NCI-H2081 treated with DMSO at 0.1 percent for 48 hours (cell line): ENCODE measurements at places on chromosomes 5 and 9.
A peak's percentile ranks its signal among the peaks of the same experiment; 100 is the strongest.

DNA sequence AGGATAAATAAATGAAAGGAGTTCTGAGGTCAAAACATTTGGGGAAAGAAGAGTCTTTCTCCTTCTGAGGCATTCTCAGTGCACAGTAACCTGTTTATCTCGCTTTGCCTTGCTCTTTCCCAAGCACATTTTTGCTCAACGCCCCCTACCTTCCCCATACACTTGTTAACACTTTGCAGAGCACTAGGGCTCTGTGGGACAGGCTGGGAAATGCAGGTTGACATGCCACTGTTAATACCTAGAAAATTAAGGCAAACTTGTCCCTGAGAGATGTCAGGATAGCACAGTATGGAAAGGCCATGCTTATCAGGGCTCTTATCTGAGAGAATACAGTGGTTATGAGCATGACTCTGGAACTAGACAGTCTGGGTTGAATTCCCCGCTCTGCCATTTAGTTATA is 152.0 kb downstream of the DOCK8 start:
- no peak for DNase-seq

- no peak for DNase-seq
Observed at GRCh38 chr5:149387081-149387631, 8.1 kb upstream of the IL17B start.

DNA sequence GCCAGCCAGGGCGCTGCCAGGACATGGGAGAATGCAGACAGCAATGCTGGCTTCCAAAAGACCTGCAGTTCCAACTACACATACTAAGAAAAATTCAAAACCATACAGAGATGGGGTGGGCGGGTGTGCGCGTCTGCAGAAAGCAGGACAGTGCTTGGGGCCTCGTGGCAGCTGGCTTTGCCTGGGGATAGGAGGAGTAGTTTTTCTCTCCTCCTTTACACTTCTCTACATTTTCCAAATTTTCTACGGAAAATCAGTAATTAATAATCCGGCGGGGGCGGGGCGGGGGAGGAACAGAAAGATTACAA is 43.6 kb upstream of the SARDH start:
- no peak for DNase-seq

- DNase-seq = no peak
Observed at GRCh38 chr9:93051680-93052089, 6.8 kb upstream of the SUSD3 start.

- DNase-seq = peak; percentile 41
Observed at GRCh38 chr9:93262537-93263310, 78.8 kb downstream of the WNK2 start.

GRCh38 chr5:516338-516925 is 7.8 kb downstream of the SLC9A3 start:
- DNase-seq = no peak

DNA sequence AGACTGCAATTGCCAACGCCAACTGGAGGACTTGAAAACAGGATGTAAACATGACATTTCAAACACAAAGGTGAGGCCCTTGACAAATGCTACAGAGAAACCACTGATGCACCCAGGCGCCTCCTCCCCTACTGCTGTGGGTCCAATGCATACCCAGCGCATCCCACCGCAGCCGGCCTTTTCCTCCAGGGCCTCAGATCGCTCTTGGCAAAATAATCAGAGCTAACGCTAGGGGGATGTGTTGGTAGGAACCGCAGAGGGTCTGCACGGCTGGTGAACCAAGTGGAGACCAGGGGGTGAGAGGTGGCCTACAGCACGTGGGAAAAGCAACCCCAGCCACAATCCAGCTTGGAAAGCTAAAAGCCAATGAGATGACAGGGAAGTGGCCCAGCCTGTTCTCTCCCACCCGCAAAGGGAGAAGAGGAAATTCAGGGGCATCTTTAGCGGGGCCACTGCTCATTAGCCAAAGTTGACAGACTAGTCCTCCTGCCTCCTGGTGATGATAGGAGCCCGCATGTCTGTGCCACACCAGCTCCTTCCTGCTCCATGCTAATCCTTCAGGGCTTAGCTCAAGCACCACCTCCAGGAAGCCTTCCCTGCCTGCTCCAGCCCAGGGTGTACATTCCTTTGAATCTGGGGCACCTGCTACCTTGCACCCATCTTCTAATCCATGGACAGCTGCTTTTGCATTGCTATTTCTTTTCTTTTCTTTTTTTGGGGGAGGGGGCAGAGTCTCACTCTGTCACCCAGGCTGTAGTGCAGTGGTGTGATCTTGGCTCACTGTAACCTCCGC is 5.9 kb downstream of the FAM163B start:
- DNase-seq = no peak

DNA sequence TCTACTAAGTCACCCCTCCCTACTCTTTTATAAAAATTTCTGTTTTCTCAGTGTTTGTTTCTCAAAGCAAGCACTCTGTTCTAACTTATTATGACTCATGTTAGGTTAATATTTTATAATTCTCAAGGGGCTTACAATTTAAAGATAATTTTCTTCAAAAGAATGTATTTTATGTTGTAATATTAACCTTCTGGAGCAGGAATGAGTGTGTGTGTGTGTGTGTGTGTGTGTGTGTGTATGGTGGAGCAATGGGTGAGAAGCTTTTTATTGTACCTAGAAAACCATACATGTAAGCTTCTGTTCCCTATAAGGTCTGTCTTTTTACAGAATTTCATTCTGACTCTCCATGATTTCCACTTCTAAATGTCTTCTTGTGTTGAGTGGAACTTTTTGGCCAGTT is 63.0 kb downstream of the PBX3 start:
- no peak for DNase-seq

GRCh38 chr5:103186152-103186551 is 66.1 kb downstream of the PPIP5K2 start:
- no peak for DNase-seq

- DNase-seq = no peak
Observed at GRCh38 chr9:35114113-35114839, 1.4 kb downstream of the ATOSB start.

GRCh38 chr5:95760273-95761191 is 29.4 kb downstream of the RHOBTB3 start:
- DNase-seq = no peak

GRCh38 chr9:97293818-97294217 is 13.6 kb upstream of the CCDC180 start:
- no peak for DNase-seq

DNA sequence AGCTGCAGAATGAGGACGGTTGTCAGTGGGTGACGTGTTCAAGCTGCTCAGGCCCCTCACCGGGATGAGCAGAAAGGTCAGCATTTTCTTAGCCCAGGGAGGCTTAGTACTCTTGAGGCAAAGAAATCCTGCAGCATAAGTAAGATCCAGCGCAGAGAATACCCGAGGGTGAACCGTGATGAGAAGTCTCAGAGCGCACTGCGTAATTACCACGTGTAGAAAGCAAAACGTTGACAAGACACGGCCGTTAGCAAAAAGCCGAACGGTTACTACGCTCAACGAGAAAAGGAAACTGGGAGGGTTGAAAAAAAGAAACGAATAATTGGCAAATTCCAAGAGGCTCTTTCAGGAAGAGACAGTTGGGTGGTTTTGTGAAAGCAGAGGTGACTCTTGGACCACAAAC is 104.0 kb downstream of the COL23A1 start:
- no peak for DNase-seq

GRCh38 chr5:147628058-147628895 is 118.4 kb upstream of the DPYSL3 start:
- peak; percentile 33 for DNase-seq

- no peak for DNase-seq
Observed at GRCh38 chr9:124520206-124520596, 13.0 kb upstream of the NR5A1 start.

DNA sequence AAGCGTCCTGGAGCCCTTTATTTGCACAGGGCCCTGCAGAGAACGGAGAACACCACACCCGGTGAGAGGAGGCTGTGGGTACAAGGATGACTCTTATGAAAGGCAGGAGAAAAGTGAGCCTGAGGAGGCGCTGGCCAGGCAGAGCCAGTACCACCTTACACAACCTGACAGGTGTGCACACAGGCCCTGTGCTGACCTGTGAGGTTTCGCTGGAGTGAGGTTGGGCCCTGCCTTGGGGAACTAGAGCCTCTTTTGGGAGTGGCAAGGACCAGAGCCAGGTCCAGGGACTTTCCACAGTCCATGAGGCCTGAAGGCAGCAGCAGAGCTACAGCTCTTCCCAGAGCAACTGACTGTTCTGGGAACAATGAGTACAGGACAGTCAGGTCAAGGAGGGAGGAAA is 3.1 kb downstream of the SRD5A1 start:
- DNase-seq = no peak

- no peak for DNase-seq
Observed at GRCh38 chr5:98942847-98943246, 14.0 kb upstream of the CHD1 start.

- no peak for DNase-seq
Observed at GRCh38 chr9:89247431-89248353, 63.3 kb upstream of the CKS2 start.

- DNase-seq = no peak
Observed at GRCh38 chr9:114205171-114206015, 50.1 kb downstream of the COL27A1 start.

DNA sequence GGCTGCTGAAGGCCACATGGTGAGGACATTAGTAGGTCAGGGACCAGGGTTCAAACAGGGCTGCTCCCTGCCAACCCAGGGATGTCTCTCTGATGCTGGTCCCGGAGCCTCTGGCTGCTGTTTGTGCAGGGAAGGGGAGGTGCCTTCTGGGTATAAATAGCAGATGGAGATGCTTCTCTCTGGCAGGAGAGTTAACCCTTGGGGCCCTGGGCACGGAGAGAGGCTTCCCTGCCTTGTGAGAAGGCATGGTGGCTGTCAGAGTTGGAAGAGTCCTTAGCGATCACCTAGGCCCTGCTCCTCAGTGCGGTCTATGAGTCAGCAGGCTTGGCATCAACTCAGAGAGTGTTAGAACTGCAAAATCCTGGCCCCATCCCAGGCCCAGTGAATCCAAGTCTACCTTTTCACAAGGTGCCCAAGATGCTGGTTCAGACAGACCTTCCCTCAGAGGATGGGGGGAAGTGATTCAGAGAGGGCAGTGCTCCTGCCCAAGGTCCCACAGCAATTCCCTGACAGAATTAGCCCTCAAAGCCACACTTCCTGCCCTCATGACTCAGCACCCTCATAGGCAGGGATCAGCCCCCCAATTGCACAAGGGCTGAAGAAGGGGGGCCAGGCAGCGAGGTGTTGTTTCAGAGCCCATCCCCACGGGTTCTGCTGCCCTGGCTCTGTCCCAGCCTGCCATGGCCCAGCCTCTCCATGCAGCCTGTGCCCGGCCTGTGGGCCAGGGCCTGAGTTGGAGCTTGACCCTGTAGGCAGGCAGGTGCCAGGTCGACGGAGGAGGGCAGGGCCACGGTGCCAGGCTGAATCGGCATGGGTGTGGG is 25.6 kb downstream of the CAMK2A start:
- no peak for DNase-seq

GRCh38 chr9:76827296-76828080 is 63.2 kb downstream of the PCA3 start:
- no peak for DNase-seq

DNA sequence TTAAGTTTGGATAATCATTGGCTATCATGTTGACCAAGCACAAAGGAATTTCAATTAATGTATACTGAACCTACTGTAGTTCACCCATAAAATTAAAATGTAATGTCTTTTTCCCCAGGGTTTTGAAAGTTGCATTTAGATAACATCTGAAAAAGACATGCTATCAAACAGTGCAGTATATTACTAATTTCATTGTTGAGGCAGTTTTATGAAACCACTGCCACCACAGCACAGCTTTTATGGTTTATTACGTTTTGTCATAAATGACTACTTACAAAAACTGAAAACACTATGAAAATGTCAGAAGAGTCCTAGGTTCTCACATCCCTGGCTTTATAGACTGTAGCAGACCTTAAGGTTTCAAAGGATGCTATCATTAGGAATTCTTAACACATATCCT is 32.0 kb upstream of the HAPLN1 start:
- DNase-seq = no peak

GRCh38 chr5:64939772-64940510 is 171.2 kb downstream of the CWC27 start:
- DNase-seq = no peak

- no peak for DNase-seq
Observed at GRCh38 chr5:78649861-78650496, 1.4 kb upstream of the LHFPL2 start.

- DNase-seq = no peak
Observed at GRCh38 chr5:148786456-148786855, 40.0 kb upstream of the ADRB2 start.

DNA sequence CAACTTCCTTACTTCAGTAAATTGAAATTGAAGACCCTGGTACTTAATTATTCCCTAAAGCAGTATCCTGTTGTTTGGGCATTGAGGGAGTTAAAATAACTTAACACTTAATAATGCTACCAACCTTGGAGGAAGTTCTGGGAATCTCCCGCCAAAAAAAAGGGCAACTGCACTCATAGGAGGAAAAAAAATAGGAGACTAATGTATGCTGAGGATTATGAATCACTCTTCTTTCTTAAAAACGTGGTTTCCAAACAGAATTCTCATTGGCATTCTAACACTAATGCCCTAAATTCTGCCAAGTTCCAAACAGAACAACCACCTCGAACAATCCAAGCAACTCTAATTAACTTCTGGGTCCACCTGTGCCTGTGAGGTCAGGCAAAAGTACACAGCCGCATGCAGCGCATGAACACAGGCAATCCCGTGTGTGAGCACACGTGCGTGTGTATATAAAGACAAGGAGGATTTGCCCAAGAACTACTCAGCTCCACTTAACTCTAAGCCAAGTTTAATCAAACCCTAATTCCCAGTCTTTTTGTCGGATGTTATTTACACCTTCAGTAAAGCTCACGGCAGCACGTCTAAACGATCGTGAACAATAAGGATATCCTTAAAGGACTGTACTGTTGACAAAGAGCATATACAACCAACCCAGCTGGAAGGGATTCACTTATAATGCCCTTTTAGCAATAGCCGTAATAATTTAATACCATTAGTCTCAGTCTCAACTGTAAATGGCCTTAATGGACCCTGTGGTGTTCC is 78.4 kb downstream of the EBF1 start:
- DNase-seq = no peak

DNA sequence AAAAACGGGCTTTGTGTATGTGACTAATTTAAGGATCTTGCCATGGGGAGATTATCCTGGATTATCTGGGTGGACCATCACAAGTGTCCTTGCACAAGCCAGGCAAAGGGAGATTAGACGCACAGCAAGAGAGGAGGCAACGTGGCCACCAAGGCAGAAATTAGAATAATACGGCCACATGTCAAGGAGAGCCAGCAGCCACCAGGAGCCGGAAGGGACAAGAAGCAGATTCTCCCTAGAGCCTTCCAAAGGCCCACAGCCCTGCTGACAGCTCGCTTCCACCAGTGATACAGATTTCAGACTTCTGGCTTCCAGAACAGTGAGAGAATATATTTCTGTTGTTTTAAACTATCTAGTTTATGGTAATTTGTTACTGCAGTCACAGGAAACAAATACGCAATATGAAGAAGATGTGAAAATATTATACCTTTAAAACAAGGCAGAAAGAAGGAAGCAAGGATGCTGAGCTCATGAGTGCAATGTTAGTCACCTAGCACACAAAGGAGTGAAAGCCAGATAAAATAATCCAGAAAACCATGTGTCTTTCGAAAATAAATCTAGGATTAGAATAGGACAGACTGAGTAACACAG is 28.7 kb upstream of the F2RL1 start:
- no peak for DNase-seq
